ENCODE measurements at places on chromosomes 11 and 22.
A peak's percentile ranks its signal among the peaks of the same experiment; 100 is the strongest.

DNA sequence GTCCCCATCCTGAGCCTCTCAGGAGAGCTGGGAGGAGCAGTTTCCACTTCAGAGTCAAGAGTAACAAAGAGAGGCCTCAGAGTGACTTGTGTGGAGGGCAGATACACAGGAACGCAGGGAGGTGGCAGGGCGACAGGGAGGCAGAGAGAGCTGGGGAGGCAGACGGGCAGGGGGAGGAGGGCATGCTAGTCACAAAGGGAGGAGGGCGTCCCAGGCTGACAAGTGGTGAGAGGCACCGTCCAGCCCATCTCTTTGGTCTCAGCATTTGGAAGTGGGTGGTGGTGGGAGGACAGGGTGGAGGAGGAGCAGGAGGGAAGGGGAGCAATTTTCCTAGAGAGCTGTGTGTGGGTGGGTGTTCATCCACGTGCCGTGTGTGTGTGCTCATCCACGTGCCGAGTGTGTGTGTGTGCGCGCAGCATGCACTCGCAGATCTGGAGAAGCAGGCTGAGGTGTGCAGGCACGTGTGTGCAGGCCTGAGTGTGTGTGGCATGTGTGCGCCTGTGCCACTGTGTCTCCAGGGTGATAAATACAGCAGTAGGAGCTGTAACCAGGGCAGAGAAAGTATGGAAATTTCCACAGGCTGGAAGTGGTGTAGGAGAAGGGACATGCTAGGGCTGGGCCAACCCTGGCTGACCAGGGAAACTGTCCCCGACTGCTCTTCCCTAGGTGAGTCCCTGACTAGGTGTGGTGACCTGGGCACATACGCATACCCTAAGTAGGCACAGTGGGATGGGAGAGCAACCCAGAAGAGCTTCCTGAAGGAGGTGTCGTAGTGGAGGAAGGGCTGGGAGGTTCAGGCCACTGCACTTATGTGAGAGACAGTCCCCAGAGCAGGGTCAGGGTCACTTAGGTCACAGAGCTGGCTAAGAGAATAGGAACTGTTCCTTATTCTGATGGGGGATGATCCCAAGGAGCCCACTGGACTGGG, 7.3 kb upstream of the PDE2A start:
- DNase-seq: no peak

DNA sequence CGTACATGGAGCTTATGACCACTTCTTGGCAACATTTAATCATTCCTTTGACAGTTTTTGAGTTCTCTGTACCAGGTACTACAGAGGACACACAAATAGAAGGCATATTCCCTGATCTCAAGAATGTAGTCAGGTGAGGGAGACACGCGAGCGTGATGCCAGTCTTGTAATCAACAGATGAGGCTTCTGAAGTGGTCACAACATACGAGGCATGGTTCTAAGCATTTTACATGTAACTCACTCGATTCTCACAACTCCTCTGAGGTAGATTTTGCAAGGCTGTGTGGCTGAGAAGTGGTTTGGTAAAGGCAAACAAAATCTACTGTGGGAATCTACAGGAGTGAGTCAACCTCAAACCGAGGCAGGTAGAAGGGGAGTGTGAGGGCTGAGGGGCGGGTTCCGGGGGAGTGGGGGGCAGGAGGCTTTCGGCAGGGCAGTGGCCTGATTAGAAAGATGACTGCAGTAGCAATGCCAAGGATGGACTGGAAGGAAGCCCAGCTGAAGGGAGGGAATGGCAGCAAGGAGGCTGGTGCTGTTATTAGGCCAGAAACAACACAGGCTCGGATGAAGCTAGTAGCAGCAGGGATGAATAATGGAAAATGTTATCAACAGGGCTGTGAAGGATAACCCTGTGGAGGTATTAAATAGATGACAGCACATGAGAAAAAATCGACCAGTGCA, 63.8 kb downstream of the ST14 start:
- peak; percentile 68 for DNase-seq

GRCh38 chr22:23381661-23382427, 198.2 kb downstream of the IGLL1 start:
- DNase-seq: no peak

DNA sequence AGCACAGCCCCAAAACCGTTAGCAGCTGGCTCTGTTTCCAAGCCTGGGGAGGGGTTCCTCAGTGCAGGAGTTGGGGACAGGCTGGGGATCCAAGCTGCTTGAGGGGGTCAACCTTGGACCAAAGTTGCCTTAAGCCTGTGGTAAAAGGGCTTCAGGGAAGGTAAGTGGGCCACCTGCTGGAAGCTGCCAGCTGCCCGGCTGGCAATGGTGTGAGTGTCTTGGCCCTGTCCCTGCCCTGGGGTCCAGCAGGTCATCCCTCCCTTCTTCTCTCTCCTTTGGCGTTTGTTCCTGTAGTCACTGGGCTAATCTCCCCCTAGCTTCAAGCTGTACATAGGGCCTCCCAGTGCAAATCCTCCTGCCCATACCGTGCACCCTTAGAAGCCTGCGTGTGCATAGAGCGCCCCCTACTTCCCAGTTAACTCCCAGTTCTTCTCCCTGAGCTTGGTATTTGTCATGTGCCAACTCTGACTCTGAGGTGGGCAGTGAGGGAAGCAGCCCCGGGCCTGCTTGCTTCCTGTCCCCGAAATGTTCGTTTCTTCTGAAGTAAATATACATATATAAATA, 4.4 kb downstream of the TMEM258 start:
- peak; percentile 27 for DNase-seq

GRCh38 chr11:79377406-79377805, 63.4 kb downstream of the TENM4 start:
- DNase-seq: no peak

GRCh38 chr22:27461470-27461869, 340.1 kb downstream of the MN1 start:
- no peak for DNase-seq

- no peak for DNase-seq
Observed at GRCh38 chr11:94731880-94732601, 36.1 kb upstream of the AMOTL1 start.

DNA sequence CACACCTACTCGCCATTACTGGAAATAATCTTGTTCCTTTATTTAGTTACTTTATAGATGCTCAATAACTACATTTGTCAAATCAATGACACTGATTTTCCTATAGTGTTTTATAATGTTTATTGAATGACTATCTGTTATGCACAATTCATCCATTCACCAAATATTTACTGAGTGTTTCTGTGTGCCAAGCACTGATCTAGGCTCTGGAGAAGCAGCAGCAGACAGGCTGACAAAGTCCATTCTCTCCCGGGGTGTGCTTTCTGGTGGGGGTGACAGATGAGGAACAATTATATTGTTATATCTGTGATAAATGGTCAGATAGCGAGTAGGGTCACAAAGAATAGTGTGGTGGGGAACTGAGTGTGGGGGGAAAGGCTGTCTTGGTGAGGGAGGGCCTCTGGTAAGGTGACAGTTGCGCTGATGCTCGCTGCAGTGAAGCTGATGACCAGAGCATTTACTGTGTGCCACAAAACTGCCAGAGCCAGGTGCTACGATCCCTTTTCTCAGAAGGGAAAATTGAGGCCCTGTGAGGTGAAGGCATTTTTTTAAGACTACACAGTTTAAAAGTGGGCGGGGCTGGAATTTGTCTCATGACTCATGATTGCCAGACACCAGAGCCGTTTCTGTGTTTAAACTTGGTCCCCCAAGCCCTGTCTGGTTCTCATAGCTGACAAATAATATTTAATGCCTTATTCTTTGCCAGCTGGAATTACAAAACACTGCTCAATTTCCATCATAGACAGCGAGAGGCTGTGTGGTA, 10.2 kb downstream of the PACS1 start:
- DNase-seq: no peak

DNA sequence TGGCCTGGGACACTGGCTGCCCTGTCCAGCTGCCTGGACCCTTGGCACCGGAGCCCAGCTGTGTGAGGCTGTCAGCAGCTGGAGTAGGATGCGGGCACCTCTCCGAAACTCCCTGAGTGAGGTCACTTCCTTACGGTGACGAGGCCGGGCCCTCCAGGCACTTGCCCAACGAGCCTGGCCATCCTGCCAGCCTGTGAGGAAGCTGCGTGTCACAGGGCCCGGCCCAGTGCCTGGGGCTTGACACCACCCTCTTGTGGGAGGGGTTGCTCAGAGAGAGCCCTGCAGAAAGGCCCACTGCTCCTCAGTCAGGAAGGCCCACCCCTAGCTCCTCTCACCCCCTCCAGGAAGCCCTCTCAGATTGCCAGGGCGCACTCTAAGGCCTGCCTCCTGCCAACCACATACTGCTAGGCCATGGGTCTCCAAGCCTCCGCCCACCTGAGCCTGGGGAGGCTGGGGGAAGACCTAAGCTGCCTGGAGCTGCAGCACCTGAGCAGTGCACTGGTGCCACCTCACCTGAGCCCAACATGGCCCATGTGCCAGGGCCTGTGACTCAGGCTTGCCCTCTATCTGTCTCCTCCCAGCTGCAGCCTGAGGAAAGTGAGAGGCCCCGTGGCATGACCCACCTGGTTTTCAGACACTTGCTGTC, 4.3 kb upstream of the PHLDA2 start:
- DNase-seq: no peak

GRCh38 chr11:64469288-64469687, 110.3 kb downstream of the RPS6KA4 start:
- no peak for DNase-seq

DNA sequence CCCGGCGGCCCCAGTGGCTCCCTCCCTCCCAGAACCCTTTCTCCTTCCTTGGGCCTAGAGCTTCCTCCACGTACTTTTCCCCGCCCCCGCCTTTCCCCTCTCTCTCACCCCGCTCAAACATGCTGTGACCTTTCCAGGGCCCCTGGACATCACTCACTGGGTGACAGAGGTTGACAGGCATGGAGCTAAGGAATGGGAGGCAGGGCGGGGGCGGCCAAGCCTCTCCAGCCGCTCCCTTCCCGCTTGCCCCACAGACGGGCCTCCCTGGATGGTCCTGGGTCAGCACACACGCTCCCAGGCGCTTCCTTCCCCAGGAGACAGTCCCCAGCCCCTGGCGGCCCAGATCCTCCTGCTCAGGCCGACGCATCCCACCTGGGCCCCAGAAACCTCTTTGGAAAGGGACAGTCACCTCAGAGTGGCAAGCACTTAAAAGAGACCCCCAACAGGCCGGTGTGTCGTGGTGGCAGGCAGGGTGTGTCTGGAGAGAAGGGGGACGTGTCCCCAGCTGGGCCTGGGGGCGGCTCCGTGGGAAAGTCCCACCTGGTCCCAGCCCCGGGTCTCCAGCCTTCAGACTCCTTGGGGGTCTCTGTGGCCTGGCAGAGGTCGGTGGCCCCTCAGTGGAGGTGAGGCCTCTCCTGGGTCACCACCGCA, 8.8 kb downstream of the H19 start:
- no peak for DNase-seq

DNA sequence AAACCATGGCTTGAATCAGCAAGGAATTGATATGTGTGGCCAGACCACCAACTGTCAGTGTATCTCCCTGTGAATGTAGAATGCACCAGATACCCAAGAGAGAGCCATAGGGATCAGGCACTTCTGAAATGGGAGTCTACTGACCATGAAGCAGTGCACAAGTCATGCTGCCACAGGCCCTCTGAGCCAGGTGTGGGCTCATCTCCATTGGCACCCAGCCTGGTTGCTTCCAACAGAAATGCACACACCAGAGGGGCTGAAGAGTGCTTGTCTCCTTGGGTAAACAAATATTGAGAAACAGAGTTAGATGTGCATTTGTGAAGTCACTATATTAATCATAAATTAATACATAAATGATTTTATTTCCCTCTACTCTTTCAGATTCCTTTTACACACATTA, 28.4 kb upstream of the PANX1 start:
- no peak for DNase-seq

DNA sequence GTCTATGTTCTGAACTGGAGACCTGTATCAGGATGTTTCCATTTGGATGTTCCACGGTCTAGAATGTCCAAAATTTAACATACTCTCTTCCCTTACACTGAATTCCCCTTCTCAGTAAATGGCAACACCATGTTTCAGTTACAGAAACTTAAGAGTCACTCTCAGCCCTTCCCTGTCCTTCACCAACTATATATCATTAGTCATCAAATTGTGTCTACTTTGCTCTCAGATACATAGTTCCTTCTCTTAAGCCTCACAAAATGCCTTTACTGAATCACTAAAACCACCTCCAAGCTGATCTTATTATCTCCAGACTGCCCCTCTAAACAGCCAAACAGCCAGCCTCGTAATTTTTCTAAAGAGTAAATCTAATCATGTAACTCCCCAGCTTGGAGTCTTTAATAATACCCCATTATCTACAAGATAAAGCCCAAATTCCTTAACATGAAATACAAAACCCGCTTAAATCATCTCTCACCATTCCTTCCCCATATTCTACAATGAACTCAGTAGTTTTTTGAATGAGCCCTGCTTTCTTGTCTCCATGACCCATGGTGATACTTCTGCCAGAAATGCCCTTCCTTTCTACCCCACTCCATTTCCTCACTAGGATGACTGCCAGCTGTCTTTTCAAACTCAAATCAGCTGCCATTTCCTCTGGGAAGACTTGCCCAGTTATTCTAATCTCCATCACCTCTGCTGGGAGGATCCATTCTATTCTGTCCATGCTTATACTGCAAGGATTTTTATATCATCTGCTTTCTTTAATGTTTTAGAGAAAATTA, 102.7 kb upstream of the ARHGAP42 start:
- DNase-seq: no peak

GRCh38 chr11:27183672-27184457, 143.2 kb downstream of the BBOX1 start:
- peak; percentile 59 for DNase-seq

All from Jurkat, Clone E6-1 (cell line).